Natural killer cell treated with Interleukin-12 subunit alpha and Interleukin-12 subunit beta and Interleukin-15 and Interleukin-18, amount 100 ng/mL, for 72 hours (primary cell): ENCODE measurements at places on chromosomes 6 and 20. TPM values are rescaled to one million over a fixed set of nuclear protein-coding genes. Genes with fewer than 3 reads are reported as not detected.

The CFB gene
- 0.40 TPM for total RNA-seq

The TMC2 gene
- not detected for total RNA-seq

The CDSN gene
- not detected for total RNA-seq

The DSP gene
- total RNA-seq: not detected

The SNAI1 gene
- 0.71 TPM for total RNA-seq

DNA sequence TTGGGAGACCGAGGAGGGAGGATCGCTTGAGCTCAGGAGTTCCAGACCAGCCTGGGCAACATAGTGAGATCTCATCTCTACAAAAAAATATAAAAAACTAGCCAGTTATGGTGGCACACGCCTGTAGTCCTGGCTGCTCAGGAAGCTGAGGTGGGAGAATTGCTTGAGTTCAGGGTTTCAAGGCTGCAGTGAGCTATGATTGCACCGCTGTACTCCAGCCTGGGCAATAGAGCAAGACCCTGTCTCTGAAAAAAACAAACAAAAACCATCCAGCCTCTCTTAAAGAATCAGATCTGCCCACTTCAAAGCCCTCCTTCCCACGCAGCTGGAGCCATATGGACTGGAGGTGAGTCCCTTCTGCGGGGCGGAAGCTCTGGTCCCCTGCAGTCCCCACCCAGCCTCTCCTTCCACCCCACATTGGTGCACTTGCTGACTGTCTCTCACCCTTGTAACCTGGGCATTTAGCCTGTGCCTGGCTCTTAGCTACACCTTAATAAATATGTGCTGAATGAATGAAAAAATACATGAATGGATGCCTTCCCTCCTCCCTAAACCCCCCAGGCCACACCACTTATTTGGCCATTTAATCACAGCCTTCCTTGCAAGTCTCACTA lies 7.2 kb upstream of the PARD6B start:
- H3K4me3 ChIP-seq: no peak overlapping the region
- no peak overlapping the region for H3K27ac ChIP-seq
- no peaks in the 10 kb centered on the region for H3K36me3 ChIP-seq
- peaks cover 3% of the 10 kb centered on the region for H3K27me3 ChIP-seq
- H3K4me1 ChIP-seq: no peaks in the 10 kb centered on the region

- DNase-seq: no peak
- H3K27me3 ChIP-seq: no peaks in the 10 kb centered on the region
- H3K36me3 ChIP-seq: no peaks in the 10 kb centered on the region
- no peaks in the 10 kb centered on the region for H3K4me1 ChIP-seq
- no peak overlapping the region for H3K27ac ChIP-seq
Measured at GRCh38 chr6:114194362-114195026, 148.3 kb downstream of the HS3ST5 start.

DNA sequence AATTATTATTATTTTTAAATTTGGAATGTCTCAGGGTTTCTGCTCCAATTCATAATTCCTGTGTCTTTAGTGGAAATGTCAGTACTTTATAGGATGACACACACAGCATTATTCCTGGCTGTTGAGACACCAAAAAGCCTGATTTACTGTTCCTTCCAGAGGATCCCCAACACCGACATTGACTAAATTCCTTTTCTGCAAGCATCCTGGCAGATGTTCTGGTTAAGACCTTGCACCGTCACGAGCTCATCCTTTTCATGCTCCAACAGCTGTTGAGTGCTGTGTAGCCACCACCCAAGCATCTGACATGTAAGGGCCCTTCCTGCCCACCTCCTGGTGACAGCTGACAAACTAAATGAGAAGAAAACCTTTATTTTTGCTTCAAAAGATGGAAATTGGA lies 284.3 kb upstream of the SULF2 start:
- peaks cover 23% of the 10 kb centered on the region for H3K27me3 ChIP-seq
- H3K27ac ChIP-seq: no peak overlapping the region
- H3K4me1 ChIP-seq: no peaks in the 10 kb centered on the region
- no peak overlapping the region for H3K4me3 ChIP-seq

DNA sequence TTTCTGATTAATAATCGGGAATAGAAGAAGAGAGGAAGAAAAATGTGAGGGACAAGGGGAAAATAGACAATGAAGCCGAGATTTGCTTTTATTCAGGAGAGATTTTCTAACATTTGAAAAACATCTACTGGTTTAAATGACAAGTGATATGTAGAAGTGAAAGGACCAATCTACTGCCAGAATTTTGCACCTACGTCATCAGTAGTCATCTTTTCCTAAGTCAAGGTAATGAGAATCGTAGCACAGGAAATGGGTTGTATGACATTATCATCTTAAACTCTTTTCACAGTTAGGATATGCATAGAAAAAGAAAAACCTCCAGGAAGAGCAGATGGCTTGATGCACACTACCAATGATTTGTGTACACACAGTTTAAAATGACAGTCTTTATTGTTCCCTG lies 45.3 kb upstream of the RAB32 start:
- no peaks in the 10 kb centered on the region for H3K4me1 ChIP-seq
- no peaks in the 10 kb centered on the region for H3K27me3 ChIP-seq
- no peak overlapping the region for H3K4me3 ChIP-seq
- DNase-seq: no peak
- H3K27ac ChIP-seq: no peak overlapping the region
- H3K36me3 ChIP-seq: no peaks in the 10 kb centered on the region

DNA sequence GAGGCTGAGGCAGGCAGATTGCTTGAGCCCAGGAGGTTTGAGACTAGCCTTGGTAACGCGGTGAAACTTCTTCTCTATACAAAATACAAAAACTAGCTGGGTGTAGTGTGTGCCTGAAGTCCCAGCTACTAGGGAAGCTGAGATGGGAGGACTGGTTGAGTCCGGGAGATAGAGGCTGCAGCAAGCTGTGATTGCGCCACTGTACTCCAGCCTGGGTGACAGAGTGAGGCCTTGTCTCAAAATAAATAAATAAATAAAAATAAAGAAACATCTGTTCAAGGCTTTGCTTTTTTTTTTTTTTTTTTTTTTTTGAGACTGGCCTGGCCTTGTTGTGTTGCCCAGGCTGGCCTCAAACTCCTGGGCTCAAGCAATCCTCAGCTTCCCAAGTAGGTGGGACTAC lies 23.7 kb upstream of the SLC23A2 start:
- no peak for DNase-seq
- H3K4me1 ChIP-seq: no peaks in the 10 kb centered on the region
- no peak overlapping the region for H3K27ac ChIP-seq
- no peak overlapping the region for H3K4me3 ChIP-seq
- H3K27me3 ChIP-seq: no peaks in the 10 kb centered on the region
- no peaks in the 10 kb centered on the region for H3K36me3 ChIP-seq

GRCh38 chr6:111747396-111747795 lies 125.9 kb downstream of the FYN start:
- DNase-seq: no peak
- H3K27ac ChIP-seq: no peak overlapping the region
- H3K36me3 ChIP-seq: peaks cover 28% of the 10 kb centered on the region
- peak overlapping the region; percentile 62 for H3K4me3 ChIP-seq
- H3K4me1 ChIP-seq: peaks cover 78% of the 10 kb centered on the region

DNA sequence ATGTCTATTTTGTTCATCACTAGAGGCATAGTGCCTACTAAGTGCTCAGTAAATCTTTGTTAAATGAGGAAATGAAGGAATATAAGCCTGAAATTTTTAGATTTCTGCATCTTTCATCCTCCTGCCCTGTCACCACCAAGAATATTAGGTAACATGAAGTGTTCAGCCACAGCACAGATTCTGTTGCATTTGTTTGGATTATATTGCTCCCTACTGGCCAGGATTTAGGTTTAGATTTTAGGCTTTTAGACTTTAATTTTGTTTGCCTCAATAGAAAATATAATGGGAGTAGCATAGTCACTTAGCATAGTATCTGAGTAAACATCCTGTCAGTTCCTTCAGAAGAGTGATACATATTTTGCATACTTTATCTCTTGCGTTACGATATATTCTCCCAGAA lies 14.2 kb downstream of the FARS2 start:
- no peak overlapping the region for H3K4me3 ChIP-seq
- peaks cover 10% of the 10 kb centered on the region for H3K36me3 ChIP-seq
- peak overlapping the region; percentile 37 for H3K27ac ChIP-seq
- no peaks in the 10 kb centered on the region for H3K27me3 ChIP-seq

DNA sequence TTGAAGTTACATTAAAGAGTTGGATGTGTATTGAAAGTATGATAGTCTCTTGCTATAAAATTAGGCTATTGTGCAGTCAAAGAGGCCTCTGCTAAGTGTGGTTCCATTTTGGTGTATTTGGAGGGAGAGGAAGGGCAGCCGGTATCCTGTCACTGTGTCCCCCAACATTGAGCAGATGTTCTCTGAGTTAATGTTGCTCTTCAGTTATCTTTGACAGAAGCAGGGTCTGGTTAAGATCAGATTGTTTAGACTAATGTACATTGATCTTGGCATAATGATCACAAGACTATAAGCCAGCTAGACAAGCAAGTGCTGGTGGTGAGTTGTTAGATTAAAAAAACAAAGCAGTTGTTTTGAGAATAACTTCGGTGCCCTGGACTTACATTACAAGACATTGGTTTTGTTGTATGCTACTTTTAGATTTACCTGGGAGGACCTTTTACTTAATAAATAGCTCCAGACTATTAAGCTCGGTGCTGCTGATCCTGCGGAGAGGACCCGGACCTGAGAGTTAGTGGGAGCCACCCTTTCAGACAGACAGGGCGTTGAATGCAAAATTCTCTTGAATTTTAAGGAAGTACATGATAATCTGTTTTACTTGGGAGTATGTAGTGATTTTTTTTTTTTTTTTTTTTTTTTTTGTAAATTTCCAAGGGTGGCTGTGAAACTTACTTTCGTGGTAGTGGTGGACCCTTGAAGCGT lies 97.8 kb downstream of the JARID2 start:
- no peak for DNase-seq
- peak overlapping the region; percentile 73 for H3K27ac ChIP-seq
- no peaks in the 10 kb centered on the region for H3K27me3 ChIP-seq
- H3K4me1 ChIP-seq: peaks cover 59% of the 10 kb centered on the region
- peak overlapping the region; percentile 16 for H3K4me3 ChIP-seq
- H3K36me3 ChIP-seq: no peaks in the 10 kb centered on the region

DNA sequence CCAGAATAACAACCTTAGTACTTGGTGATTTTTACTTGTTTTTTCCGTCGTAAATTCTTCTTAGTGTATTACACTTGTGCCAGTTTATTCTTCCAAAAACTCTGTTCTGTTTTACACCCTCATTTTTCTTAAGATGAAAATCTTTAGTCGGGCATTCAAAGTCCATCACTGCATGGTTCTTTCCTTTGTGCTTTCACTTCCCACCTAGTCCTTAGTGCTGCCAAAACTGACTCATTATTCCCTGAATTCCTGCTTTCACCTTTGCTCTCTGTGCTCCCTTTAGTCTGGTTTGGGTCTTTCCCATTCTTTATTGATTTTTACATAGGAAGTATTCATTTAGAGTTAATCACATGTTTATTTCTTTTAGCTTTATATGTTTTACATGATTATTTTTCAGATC lies 3.3 kb downstream of the TRMT11 start:
- no peak for DNase-seq
- no peak overlapping the region for H3K4me3 ChIP-seq
- no peaks in the 10 kb centered on the region for H3K36me3 ChIP-seq
- peaks cover 6% of the 10 kb centered on the region for H3K4me1 ChIP-seq

- DNase-seq: no peak
- H3K27me3 ChIP-seq: no peaks in the 10 kb centered on the region
- H3K4me3 ChIP-seq: no peak overlapping the region
- no peaks in the 10 kb centered on the region for H3K36me3 ChIP-seq
- peaks cover 6% of the 10 kb centered on the region for H3K4me1 ChIP-seq
Measured at GRCh38 chr20:25470045-25470444, 62.6 kb downstream of the GINS1 start.

- no peaks in the 10 kb centered on the region for H3K4me1 ChIP-seq
- H3K27ac ChIP-seq: no peak overlapping the region
- DNase-seq: no peak
- no peak overlapping the region for H3K4me3 ChIP-seq
- peaks cover 4% of the 10 kb centered on the region for H3K36me3 ChIP-seq
Measured at GRCh38 chr20:3315136-3315535, 76.1 kb upstream of the SLC4A11 start.

- H3K27me3 ChIP-seq: no peaks in the 10 kb centered on the region
- no peak overlapping the region for H3K4me3 ChIP-seq
- no peak overlapping the region for H3K27ac ChIP-seq
- DNase-seq: no peak
Measured at GRCh38 chr6:157405986-157406385, 25.0 kb downstream of the ZDHHC14 start.

DNA sequence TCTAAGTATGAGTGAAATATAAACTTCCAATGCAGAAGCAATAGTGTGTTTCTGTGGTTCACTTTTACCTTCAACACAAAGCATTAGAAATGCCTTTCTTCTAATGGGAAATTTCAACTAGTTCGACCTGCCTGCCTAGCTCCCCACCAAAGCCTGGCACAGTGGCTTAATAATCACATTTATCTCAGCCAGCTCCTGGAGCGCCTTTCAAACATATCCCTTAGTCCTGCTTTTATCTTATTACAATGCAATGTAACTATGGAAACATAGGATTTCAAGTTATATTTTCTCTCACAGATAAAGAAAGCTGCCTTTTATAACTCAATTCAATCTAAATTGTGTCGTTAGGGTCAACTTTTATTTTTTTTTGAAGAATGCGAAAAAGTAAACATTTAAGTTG lies 53.7 kb downstream of the KIF13A start:
- peaks cover 17% of the 10 kb centered on the region for H3K4me1 ChIP-seq
- no peak overlapping the region for H3K4me3 ChIP-seq
- no peaks in the 10 kb centered on the region for H3K36me3 ChIP-seq
- H3K27me3 ChIP-seq: no peaks in the 10 kb centered on the region
- no peak overlapping the region for H3K27ac ChIP-seq
- no peak for DNase-seq

DNA sequence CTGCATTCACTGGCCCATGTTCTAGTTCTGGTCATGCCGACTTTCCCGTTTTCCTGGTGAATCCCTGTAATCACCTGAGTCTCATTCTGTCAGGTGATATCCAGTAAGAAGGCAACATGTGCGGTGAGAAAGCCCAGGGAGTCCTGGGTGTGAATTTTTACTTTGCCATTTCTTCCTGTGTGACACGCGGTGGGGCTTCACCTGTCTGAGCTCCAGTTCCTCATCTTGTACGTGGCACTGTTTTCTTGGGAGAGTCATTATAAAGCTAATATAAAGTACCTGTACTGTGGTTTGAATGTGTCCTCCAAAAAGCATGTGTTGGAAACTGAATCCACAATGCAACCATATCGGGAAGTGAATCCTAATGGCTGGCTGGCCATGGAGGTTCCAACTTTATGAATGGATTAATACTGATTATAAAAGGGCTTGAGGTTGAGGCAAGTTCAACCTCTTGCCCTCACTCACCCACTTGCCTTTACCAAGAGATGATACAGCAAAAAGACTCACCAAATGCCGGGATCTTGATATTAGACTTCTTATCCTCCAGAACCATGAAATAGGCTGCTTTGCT lies 5.1 kb downstream of the HLA-E start:
- H3K4me3 ChIP-seq: peak overlapping the region; percentile 98
- H3K4me1 ChIP-seq: peaks cover 65% of the 10 kb centered on the region
- DNase-seq: no peak
